Anterior cingulate cortex (tissue), 58 donors: ENCODE measurements at places on chromosomes 3 and 15.

- DNase-seq, result no peak
Observed at GRCh38 chr3:118501152-118501551, 533.5 kb downstream of the IGSF11 start.

DNA sequence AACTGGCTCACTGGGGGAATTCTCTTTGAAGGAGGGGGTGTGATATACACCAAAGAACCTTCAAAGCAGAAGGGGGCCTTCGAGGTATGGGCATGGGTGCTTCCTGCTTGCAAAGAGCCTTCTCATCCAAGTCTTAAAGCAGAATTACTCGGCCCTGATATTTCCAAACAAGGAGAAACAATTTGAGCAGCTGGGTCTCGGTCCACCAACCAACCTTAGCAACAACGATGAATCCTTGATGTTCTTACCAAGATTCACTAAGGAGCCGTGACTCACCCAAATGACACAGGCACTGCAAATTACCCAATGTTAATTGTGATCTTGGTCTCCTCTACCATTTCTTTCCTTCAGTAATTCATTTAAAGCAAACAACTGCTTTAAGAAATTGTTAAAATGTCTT lies 7.7 kb downstream of the HOMER2 start:
- no peak for DNase-seq

GRCh38 chr3:150114873-150115540 lies 144.3 kb upstream of the PFN2 start:
- DNase-seq, result no peak

DNA sequence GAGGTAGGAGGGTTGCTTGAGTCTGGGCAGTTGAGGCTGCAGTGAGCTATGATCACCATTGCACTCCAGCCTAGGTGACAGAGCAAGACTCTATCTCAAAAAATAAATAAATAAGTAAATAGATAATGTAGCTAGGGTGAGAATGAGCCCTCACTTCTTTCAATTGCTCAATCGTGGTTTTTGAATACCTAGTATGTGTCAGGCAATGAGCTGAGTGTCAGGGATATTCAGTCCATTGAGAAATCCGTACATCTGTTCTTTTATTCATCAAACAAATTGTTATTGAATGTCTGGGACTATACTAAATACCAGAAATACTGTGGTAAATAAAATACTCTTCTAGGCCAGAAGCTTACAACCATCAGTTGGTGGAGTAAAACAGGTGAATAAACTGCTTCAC lies 6.2 kb upstream of the ZNF148 start:
- DNase-seq, result no peak

DNA sequence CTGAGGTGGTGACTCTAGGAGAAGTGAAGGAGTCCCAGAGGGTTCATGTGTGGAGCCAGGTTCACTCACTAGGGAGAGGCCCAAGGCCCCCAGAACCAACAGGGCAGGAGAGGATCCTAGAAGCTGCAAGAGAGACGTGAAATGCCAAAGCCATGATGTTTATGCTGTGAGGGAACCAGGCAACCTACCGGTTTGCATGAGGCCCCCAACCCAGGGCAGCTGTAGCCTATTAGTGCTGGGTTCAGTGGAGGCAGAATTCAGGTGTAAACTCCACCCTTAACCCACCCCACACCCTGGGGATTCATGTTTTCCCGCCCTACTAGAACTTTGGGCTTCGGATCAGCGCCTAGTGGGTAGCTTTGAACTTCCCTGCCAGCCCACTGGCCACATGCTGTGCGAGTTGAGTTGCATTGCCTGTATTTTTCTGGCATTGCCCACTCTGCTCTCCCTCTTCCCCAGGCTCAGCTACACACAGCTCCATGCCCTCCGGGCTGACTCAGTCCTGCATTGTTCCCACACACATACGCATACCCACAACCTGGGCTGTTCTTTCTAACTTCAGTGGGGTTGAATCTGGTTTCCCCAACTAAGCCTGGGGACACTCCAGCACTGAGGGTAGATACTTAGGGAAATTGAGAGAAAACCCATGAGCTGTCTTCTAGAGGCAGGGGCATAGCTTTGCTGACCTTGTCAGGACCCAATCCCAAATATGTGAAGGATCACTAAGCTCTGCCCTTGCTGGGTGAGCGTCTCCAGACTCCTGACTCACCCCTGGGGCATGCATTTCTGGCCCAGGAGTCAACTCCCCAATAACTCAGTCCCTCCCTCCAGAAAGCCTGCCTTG lies 2.0 kb upstream of the ZBTB47 start:
- no peak for DNase-seq

DNA sequence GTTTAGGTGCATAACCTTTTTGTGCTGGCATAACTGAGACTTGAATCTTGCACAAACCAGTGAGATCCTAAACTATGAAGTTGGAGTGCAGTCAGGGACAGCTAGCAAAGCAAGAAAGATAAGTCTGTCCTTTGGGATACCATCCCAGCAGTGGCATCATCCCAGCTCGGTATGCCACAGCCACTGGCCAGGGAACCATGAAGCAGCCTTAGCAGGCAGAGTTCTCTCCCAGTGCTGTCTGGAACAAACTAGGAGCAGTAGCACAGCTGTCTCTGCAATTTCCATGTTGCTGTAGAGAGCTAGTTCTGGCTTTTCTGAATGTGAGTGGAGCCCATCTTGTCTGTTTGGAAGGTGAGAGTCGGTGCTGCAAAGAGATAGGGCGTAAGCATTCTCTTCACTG lies 130.3 kb downstream of the DTWD1 start:
- no peak for DNase-seq

DNA sequence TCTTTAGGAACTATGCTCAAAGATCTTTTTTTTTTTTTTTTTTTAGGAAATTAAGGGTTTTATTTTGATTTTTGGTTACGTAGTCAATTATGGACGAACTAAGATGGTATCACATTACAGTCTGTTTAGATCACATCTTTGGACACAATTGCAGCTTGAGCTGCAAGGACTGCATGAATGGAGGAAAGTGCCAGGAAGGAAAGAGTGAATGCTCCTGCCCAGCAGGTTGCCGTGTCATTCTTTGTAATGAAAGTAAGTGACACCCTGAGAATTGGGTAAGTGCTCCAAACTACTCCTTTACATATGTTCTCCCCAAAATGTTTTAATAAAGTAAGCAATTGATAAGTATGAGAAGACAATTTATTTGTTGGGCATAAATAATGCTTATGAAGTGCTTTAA lies 716.5 kb upstream of the GOLIM4 start:
- DNase-seq, result no peak

DNA sequence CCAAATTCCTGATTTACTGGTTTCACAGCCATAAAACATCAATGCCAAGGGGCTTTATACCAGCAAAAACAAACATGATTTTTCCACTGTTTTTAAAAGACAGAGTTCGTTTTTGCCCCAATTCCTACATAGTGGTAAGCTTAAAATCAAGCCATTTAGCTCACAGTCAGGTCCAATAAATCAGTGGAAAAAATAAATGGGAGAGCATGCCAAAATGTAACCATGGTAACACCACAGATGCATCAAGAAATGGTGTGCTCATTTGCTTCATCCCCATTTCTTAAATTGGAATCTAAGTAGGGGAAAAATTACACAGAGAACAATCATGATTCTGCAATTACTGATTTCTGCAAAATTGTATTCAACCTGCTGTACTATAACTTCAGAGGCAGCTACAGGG lies 418.8 kb downstream of the MAGI1 start:
- DNase-seq, result no peak

GRCh38 chr3:158725348-158726011 lies 6.8 kb downstream of the RARRES1 start:
- no peak for DNase-seq

GRCh38 chr3:77412021-77412438 lies 372.1 kb downstream of the ROBO2 start:
- DNase-seq, result no peak

- no peak for DNase-seq
Observed at GRCh38 chr15:38608682-38609081, 44.1 kb upstream of the RASGRP1 start.

DNA sequence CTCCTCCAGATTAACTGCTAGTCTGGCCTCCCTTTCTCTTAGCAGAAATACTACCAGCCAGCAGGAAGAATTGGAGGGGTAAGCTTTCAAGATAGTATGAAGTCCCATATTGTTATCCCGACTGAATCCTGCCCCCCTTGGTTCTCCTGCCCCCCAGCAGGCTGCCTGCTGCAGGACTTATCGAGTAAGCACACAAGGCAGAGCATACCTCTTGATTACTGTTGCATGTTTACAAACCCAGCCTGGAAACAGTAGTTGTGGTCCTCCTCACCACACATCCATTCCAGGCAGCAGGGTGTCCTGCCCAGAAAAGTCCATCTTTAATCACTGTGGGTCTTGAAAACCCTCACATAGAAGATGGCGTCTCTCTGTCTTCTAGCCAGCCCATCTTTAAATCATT lies 66.8 kb upstream of the PPP2R3A start:
- DNase-seq, result no peak

GRCh38 chr3:105611304-105612192 lies 244.8 kb downstream of the ALCAM start:
- no peak for DNase-seq

DNA sequence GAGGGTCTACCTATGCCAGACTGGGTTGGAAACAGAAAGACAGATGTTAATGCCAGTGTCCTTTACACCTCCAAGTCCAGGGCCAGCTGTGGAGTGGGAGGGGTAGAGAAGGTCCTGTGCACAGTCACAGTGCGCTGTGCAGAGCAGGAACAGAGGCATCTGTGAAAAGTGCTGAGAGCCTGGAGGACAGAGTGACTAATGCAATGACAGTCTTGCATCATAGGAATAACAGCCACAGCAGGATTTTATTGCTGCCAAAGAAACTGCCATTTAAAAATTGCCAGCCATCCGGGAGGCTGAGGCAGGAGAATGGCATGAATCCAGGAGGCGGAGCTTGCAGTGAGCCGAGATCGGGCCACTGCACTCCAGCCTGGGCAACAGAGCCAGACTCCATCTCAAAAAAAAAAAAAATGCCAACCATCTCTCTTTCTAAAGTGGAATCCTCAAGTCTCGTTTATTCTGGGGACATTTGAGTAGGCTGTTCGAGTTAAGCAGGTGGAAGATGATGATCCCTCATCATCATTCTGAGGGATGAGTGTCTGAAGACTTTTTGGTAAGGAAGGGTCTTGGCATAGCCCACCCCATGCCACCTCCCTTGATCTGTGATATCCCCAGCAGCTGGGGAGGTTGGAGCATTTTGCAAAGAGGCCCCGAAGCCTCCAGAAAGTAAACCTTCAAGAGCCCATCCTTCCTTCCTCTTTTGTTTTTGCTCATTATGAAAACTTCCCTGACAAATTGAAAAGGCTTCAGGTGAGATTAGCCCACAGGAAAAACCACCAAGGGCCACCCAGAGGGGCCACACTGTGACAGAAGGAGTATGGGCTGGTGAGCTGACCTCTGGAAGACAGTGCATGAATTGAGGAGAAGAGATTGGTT lies 7.7 kb downstream of the CCR2 start:
- DNase-seq, result no peak

DNA sequence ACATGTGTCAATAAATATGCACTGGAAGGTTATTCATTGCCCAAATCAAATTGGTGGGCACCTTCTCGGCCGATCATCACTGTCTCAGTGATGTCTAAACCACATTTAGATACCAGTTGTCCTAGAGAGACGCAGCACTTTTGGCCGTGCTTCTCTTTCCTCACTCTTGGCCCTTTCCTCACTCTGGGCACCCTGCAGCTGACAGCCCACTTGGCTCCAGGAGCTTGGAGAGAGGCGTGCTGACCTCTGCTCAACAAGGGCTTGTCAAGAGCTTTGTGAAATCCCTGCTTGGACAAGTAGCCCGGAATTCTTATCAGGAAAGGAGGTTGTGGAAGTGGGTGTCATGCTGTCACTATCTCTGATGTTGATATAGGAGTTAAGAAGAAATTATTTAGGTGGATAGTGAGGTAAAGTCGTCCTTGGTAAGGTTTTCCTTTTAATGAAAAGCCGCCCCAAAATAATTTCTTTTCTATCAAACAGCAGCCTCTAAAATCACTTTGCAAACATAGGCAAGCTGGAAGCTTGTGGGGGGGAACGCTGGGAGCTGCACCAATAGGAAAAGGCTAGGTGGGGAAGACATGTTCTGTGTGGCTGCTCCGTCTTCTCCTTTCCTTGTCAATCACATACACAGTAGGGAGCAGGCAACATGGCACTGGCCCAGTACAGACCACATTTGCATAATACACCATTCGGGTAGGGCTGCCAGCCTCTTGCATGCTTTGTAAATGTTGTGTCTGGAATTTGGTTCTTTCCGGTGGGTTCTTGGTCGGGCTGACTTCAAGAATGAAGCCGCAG lies 126.8 kb upstream of the UBE3A start:
- DNase-seq, result no peak

- no peak for DNase-seq
Observed at GRCh38 chr3:23073724-23074305, 129.3 kb upstream of the UBE2E2 start.
